ENCODE measurements at places on chromosomes 7 and 10. TPM values are rescaled to one million over a fixed set of nuclear protein-coding genes. Genes with fewer than 3 reads are reported as not detected.
A peak's percentile ranks its signal among the peaks of the same experiment; 100 is the strongest.

- H3K27me3 ChIP-seq, result no peaks in the 10 kb centered on the region
- DNase-seq, result no peak
- H3K4me3 ChIP-seq, result no peak overlapping the region
- H3K4me1 ChIP-seq, result no peaks in the 10 kb centered on the region
- H3K36me3 ChIP-seq, result no peaks in the 10 kb centered on the region
These were observed 267.9 kb upstream of the TCERG1L start for GRCh38 chr10:131579251-131580071.

DNA sequence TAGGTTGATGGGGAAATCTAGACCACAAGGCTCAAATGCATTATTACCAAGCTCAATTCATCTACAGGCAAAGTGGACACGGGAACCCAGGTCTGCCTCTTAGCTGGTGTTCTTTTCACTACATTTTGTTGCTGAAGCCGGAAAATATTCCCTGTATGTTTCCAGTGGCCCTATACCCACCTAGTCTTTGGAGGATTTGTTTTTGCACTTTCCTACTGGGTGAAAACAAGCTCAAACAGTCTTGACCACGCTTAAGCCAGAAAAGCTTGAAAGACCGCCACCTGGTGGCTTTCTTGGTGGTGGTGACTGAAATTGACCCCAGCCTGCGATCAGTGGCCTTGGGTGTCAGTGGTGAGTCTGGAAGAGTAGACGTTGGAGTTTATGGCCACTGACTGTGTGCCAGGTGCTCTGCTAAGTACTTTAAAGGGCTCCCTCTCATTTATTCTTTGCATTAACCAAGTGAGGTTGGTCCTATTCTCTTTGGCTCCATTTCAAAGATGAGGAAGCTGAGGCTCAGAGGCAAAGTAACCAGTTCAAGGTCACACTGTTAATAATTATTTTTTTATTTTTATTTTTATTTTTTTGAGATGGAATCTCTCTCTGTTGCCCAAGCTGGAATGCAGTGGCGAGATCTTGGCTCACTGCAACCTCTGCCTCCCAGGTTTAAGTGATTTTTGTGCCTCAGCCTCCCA, 11.1 kb upstream of the CRTAC1 start:
- H3K4me3 ChIP-seq, result no peak overlapping the region
- H3K36me3 ChIP-seq, result no peaks in the 10 kb centered on the region
- peak; percentile 21 for DNase-seq
- H3K4me1 ChIP-seq, result no peaks in the 10 kb centered on the region
- no peak overlapping the region for H3K27ac ChIP-seq

- H3K4me3 ChIP-seq, result no peak overlapping the region
- no peak overlapping the region for H3K27ac ChIP-seq
- no peaks in the 10 kb centered on the region for H3K27me3 ChIP-seq
- H3K36me3 ChIP-seq, result no peaks in the 10 kb centered on the region
- no peaks in the 10 kb centered on the region for H3K4me1 ChIP-seq
- DNase-seq, result no peak
These were observed 70.6 kb upstream of the GLCCI1 start for GRCh38 chr7:7897949-7898515.

GRCh38 chr7:81846398-81846797, 76.6 kb upstream of the HGF start:
- H3K4me3 ChIP-seq, result no peak overlapping the region
- DNase-seq, result peak; percentile 4
- no peaks in the 10 kb centered on the region for H3K27me3 ChIP-seq
- H3K4me1 ChIP-seq, result no peaks in the 10 kb centered on the region
- H3K27ac ChIP-seq, result no peak overlapping the region
- no peaks in the 10 kb centered on the region for H3K36me3 ChIP-seq

DNA sequence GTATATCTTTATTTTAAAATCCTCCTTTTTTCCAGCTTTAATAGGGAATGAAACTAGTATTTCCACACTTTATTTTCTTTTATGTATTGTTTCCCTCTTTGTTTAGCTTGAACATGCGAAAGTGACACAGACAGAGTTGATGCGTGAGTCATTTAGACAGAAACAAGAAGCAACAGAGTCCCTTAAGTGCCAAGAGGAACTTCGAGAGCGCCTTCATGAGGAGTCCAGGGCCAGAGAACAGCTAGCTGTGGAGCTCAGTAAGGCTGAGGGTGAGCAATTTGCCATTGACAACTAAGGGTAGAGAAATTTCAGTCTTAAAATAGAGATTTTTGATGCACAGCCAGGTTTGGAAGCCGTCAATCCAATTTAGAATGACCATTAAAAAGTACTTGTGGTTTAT, 73.1 kb downstream of the CYP51A1 start:
- H3K27ac ChIP-seq, result no peak overlapping the region
- H3K4me3 ChIP-seq, result no peak overlapping the region
- H3K4me1 ChIP-seq, result no peaks in the 10 kb centered on the region
- no peak for DNase-seq
- no peaks in the 10 kb centered on the region for H3K27me3 ChIP-seq

GRCh38 chr10:12444981-12445700, 95.8 kb downstream of the CAMK1D start:
- no peak overlapping the region for H3K4me3 ChIP-seq
- DNase-seq, result no peak
- no peaks in the 10 kb centered on the region for H3K27me3 ChIP-seq
- no peak overlapping the region for H3K27ac ChIP-seq
- no peaks in the 10 kb centered on the region for H3K36me3 ChIP-seq
- peaks cover 16% of the 10 kb centered on the region for H3K4me1 ChIP-seq

DNA sequence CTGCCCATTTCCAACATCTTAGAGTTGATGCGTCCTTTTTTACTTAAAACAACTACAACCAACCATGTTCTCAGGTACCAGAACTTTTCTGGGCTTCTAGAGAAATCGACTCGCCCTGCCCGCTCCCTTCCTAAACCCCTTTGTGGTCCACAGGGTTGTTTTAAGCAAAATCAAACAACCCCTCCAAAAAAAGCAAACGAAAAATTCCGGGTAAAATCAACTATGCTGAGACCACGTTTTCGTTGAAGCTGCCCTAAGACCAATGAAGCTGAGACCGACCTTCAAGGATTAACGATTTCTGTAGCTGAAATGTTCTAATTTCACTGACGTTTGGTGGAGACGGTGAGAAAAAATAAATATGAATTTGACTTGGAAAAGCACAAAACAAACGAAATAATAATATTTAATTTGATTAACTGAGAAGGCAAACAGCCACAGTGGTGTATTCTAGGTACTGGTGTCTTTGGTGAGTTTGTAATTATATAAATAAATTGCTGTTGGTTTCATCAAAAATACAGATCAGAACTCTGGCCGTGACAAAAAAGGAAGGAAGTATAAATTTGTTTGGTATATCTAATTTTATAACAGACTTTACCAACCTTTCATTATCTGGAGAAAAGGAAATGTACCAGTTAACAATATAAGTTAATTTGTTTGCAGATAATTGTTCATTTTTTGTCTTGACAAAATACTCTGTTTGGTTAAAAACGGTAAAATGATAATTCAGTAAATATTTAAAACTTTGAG, 4.7 kb upstream of the IGF2BP3 start:
- peaks cover 31% of the 10 kb centered on the region for H3K4me1 ChIP-seq
- H3K36me3 ChIP-seq, result no peaks in the 10 kb centered on the region
- H3K27me3 ChIP-seq, result peaks cover 80% of the 10 kb centered on the region

- DNase-seq, result no peak
- H3K27me3 ChIP-seq, result no peaks in the 10 kb centered on the region
- no peak overlapping the region for H3K27ac ChIP-seq
- H3K36me3 ChIP-seq, result no peaks in the 10 kb centered on the region
These were observed 34.5 kb downstream of the CRHR2 start for GRCh38 chr7:30647589-30648364.

DNA sequence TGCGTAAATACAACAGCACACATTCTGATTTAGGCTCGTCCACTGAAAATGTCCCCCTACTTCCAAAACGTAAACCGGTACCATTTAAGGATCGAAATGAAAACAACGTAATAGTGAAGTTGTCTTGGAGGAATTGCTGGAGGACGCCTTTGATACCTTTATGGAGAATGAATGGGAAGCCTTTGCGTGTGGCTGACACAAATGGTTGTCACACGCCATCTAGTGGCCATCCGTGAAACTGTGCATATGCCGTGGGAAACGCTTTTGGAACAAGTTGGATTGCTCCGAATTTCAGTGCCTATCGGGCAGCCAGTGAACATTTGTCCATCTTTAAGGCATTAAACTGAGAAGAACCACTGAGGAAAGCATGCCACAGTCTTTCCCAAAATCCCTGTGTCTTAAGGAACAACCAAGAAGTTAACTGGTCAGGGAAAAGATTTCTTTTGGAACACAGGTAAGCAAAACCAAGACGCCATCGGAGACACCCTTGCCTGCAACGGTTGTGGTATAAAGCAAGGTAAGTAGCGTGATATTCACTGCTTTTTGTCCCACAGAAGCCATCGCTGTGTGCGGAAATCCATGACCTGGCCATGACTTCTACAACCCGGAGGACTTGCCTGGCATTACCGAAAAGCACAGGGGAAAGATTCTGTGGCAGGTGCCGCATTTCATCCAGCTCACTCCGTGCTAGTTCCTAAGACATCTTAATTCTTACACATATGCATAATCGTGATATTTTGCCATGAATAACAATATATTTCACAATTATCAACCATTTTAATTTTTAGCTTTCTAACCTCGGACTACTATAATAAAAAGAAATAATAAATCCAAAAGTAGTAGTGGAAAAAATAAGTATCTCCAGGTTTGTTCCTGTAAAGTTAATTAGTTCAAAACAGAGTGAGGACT, 100.6 kb downstream of the FAM204A start:
- no peaks in the 10 kb centered on the region for H3K4me1 ChIP-seq
- DNase-seq, result peak; percentile 43
- H3K27me3 ChIP-seq, result peaks cover 12% of the 10 kb centered on the region
- no peaks in the 10 kb centered on the region for H3K36me3 ChIP-seq

- H3K4me1 ChIP-seq, result peaks cover 9% of the 10 kb centered on the region
- no peak for DNase-seq
- no peak overlapping the region for H3K27ac ChIP-seq
- no peaks in the 10 kb centered on the region for H3K27me3 ChIP-seq
- H3K36me3 ChIP-seq, result no peaks in the 10 kb centered on the region
These were observed 9.4 kb downstream of the SH3PXD2A start for GRCh38 chr10:103845972-103846371.

DNA sequence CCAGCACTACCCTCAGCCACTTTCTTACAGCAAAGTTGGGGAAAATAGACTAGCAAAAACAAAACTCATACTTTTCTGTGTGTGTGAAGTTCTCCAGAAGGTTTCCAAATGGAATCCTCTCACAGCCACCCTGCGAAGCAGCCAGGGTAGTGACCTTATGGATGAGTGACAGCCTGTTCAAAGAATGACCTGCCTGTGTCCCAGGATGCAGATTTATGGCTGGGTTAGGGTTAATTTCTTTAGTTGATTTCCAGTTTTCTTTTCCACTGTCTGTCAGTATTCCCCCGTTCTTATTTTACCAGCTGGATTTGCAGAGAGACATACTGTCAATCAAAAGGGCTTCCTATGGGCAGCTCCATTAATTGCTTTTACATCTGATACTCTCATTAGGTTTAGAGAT, 2.4 kb upstream of the SEMA4G start:
- H3K4me3 ChIP-seq, result no peak overlapping the region
- no peak overlapping the region for H3K27ac ChIP-seq
- peaks cover 14% of the 10 kb centered on the region for H3K4me1 ChIP-seq
- DNase-seq, result no peak
- peaks cover 28% of the 10 kb centered on the region for H3K36me3 ChIP-seq

GRCh38 chr10:58839771-58840170, 327.1 kb downstream of the BICC1 start:
- H3K27me3 ChIP-seq, result no peaks in the 10 kb centered on the region
- H3K36me3 ChIP-seq, result no peaks in the 10 kb centered on the region
- no peak overlapping the region for H3K4me3 ChIP-seq
- no peak overlapping the region for H3K27ac ChIP-seq

- no peaks in the 10 kb centered on the region for H3K27me3 ChIP-seq
These were observed 822 bp downstream of the ZNF800 start for GRCh38 chr7:127391591-127392181.

DNA sequence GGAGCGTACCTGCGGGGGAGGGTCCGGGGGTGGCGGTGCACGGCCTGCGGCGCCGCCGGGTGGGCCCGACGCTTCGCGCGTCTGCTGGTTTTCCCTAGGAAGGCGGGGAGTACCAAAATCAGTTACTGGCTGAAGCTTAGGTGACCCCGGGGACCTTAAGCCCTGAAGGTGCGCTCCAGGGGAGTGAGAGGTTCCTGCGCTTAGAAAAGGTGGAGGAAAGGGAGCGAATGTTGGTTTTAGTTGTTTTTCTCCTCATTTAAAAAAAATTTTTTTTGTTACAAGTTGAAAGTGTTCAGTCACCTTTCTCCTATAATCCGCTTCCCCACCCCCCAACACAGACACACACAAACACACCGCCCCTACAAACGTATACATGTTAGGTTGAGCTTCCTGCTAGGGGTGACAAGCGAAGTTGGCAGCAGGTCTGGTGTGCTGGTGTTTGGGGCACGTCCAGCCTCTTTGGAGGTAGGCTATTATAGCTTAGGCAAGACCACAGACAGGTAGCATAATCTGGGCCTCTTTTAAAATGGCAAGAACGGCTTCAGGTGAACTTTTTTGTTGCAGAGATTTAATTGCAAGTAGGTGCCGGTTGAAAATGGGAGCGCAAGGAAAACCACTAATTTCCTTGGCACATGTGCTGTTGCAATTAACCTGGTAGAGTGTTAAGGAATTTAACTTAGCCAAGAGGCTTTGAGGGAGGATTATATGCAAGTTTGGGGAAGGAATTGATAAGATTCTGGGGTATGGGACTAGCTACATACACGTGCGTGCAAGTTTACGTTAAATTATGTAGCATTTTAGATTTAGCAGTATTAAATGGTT, 945 bp downstream of the ADD3 start:
- H3K4me1 ChIP-seq, result peaks cover 25% of the 10 kb centered on the region
- H3K27ac ChIP-seq, result peak overlapping the region; percentile 78
- DNase-seq, result peak; percentile 76
- peak overlapping the region; percentile 85 for H3K4me3 ChIP-seq
- no peaks in the 10 kb centered on the region for H3K27me3 ChIP-seq

DNA sequence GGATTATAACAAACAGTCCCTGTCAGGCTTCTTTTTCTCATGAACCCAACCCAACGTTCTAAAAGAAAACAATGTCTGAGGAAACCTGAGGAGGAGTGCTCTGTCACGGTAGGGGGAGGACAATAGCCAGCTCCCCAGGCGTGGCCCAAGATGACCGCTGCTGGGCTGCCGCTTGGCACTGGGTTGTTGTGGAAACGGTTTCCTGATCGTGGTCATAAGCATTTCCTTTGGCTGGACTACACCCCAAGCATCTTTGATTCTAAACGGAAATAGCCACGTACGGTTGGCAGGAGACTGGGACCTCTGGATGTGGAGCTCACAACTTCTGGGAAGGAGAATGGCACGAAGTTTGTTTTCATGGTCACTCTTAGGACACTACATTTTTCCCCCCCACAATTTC, 30.4 kb upstream of the DMBT1 start:
- peaks cover 9% of the 10 kb centered on the region for H3K4me1 ChIP-seq
- H3K27ac ChIP-seq, result no peak overlapping the region
- no peak for DNase-seq
- H3K4me3 ChIP-seq, result no peak overlapping the region
- H3K36me3 ChIP-seq, result no peaks in the 10 kb centered on the region

NANOS1 gene
- not detected for total RNA-seq
